Activated CD4-positive, CD25-positive, alpha-beta regulatory T cell treated with anti-CD3 and anti-CD28 coated beads, Interleukin-2, amount 50 U/mL, for 24 hours (primary cell): ENCODE measurements at places on chromosomes 13 and 19.
A peak's percentile ranks its signal among the peaks of the same experiment; 100 is the strongest.

DNA sequence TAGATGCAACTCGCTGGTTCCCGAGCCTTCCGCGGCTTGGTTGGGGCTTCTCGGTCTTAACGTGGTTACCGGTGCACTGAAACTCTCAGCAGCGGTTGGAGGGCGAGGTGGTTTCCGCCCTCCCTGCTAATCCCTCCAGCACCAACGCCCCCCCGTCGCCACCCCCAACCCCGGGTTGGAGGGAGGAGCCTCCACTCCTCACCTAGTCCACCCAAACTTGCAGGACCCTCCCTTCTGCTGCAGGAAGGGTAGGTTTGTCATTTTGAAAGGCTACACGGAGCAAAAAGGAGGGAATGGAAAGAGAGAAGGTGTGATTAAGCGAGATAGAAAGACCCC is 465.0 kb downstream of the ITGBL1 start:
- no peak for ATAC-seq

DNA sequence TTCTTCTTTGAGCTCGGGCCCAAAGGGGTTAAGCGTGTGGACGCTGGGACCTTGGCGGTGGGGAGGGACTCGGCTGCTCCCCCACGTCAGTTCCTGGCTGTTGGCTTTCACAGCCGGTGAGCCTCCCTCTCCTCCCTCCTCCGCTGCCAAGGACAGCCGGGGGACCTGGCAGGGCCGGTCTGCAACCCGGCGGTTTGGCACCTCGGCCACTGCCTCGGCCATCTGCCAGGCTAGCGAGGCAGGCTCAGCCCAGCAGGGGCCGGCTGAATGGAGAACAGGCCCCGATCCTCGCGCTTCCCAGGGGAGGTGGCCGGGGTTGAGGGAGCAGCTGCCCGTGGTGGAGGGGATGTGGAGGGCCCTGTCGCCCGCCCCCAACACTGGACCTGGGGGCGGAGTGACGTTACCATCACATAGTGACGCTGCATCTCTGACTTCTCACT is 5.0 kb downstream of the TLE5 start:
- no peak for ATAC-seq

- ATAC-seq = no peak
Observed at GRCh38 chr13:92255526-92255925, 857.1 kb downstream of the GPC5 start.

DNA sequence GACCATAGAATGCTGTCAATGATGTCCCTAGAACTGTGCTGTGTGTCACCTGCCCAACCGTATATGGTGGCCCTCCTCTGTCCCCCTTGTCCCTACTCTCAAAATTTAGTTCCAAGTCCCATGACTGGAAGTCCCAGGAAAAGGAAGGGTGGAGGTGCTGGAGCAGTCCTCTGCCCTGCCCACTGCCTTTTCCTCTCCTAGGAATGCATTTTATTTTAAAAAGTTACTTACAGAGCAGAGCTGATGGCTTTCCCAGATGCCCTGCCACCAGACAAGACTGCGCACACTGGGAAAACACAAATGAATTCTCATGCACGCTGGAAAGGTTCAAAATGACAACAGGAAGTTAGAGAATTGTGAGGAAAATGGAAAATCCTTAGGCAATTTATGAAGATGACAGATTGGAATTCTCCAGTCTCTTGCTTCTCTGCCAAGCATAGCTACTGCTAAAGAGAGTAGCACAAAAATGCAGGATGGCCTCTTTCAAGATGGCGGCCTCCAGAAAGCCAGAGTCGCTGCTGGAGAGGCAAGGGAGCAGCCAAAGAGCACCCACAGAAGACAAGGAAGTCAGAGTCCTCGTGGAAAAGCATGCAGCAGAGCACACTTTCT is 117.1 kb upstream of the TSC22D1 start:
- ATAC-seq = no peak

DNA sequence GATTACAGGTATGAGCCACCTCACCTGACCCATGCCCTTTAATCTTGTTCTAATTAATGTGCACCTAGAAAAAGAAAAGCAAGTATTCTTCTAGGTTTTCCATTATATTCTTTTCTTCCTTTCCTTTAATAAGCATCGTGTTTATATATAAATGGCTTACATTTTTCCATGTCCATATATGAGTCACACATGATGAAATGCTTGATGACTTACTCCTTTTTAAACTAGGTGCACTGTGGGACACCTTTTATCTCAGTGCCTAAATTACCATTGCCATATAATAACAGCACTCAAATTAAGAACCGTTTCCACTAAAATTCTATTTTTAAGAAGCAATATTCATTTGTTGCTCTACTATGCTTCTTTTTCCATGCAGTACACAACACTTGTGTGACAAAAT is 363.3 kb downstream of the LIG4 start:
- no peak for ATAC-seq

GRCh38 chr13:84810781-84811180 is 928.5 kb upstream of the SLITRK1 start:
- no peak for ATAC-seq

DNA sequence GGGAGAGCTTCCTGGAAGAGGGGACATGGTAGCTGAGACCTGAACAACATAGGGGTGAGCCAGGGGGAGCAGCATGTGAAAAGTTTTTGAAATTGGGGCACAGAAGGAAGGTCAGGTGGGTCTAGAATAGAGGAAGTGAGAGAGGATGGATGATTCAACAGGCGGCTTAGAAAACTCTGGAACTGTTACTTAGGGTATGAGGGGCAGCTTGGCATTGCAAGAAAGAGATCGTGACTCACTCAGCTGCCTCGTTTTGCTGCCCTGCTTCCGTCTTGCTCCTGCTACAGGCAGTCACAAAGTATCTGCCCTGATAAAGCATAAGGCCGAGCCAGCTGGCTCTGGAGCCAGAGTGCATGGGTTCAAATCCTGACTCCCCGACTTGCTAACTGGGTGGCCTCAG is 1.3 kb upstream of the CEACAM20 start:
- ATAC-seq = no peak

- ATAC-seq = peak; percentile 42
Observed at GRCh38 chr19:55369653-55370304, 484 bp downstream of the IL11 start.

GRCh38 chr19:33285441-33285927 is 16.9 kb downstream of the CEBPA start:
- ATAC-seq = no peak

- ATAC-seq = no peak
Observed at GRCh38 chr19:18046059-18046718, 38.2 kb downstream of the ARRDC2 start.

DNA sequence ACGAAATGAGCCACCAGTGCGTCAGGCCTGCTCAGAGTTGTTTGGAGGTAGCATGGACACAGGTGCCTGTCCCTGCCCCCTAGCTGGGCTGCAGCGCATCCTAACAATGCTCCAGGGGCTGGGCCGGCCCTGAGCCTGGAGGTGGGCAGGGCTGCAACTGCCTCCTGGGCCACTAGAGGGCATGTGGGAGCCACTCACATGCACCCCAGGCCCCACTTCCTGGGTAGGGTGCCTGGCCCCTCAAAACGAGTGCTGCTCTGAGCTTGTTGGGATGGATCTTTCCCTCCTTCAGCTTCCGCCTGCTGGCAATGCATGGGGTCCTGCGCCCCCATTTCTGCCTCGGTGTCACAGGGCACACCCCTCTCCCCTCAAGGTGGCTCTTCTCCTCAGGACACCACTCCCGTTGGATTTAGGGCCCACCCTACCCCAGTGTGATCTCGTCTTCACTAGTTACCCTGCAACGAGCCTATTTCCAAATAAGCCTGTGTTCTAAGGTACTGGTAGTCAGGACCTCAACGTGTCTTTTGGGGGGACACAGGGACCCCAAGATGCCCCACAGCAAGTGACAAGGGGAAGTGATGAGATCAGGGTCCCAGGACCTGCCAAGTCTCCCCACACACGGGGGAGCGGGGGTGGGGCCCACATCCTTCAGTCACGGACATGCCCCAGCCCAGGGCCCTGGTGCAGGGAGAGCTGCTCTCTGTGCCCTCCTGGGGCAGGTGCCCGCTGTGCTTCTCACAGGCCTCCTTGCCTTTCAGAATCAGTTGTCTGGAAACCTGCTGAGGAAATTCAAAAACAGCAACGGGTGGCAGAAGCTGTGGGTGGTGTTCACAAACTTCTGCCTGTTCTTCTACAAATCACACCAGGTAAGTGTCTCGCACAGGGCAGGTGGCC is 131.3 kb downstream of the STK24 start:
- ATAC-seq = peak; percentile 87

- no peak for ATAC-seq
Observed at GRCh38 chr13:43348397-43348796, 325.0 kb downstream of the DNAJC15 start.

DNA sequence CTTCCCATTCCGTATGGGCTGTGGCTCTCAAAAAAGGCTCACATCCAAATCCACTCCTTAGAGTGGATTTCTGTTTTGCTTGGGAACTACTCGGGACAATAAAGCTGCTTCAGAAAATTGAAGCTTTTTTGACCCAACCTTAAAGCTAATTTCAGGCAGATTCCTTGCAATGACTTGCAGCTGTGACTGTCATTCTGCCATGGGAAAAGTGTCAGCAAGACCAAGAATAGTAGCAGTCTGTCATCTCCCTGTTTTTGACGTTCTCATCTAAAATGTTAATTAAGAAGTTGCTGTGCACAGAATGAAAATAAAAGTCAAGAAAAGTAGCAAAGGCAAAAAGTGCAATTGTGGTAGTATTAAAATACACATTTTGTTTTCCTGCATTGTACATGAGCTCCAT is 304.7 kb downstream of the COG6 start:
- ATAC-seq = no peak

GRCh38 chr19:5470264-5470671 is 15.1 kb downstream of the ZNRF4 start:
- no peak for ATAC-seq

- no peak for ATAC-seq
Observed at GRCh38 chr13:102566513-102566912, 30.3 kb upstream of the TPP2 start.

GRCh38 chr19:47438793-47439220 is 19.5 kb upstream of the MEIS3 start:
- ATAC-seq = no peak

- ATAC-seq = peak; percentile 56
Observed at GRCh38 chr13:42808341-42808940, 27.1 kb downstream of the FAM216B start.

DNA sequence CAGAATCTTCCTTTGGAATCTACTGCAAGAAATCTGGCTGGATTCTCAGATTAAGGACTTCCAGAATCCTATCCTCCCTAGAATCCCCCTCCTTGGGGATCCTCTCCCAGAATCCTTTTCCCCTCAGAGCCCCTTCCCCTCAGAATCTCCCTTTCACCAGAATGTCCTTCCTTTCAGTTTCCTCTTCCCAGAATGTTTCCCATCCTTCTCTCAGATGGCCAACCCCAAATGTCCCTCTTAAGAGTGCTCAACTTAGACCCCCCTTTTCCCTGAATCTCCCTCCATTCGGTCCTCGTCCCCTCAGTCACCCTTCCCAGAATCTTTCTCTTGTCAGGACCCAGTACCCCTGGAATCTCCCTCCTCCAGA is 584 bp upstream of the RPS16 start:
- ATAC-seq = no peak

DNA sequence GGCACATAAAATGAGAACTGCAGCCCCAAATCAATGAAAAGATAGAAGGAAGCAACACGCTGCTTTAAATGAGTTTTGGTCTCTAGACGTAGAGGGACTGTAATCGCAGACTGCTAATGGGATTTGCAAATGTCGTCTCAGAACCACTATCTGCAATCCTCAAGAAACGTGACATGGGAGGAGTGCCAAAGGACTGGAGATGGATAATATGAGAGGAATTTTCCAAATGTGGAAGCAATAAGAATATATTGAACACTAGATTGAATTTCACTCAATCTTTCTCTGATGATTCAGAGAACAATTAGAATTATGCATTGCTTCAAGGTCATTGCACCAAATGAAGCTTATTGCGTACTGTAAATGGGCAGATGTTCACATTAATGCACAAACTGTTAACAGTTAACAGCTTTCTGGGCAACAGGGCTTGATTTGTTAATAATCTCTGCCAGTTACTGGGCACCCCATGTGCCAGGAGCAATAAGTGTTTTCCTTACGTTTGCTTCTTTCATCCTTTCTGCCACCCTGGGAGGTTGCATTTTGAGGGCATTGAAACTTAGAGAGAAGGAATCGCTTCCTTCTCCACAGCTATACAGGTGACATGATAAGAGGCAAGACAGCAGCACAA is 62.8 kb upstream of the WASF3 start:
- ATAC-seq = no peak

- no peak for ATAC-seq
Observed at GRCh38 chr13:46345398-46345797, 41.7 kb downstream of the RUBCNL start.

GRCh38 chr13:94249512-94249911 is 230.0 kb downstream of the DCT start:
- no peak for ATAC-seq

DNA sequence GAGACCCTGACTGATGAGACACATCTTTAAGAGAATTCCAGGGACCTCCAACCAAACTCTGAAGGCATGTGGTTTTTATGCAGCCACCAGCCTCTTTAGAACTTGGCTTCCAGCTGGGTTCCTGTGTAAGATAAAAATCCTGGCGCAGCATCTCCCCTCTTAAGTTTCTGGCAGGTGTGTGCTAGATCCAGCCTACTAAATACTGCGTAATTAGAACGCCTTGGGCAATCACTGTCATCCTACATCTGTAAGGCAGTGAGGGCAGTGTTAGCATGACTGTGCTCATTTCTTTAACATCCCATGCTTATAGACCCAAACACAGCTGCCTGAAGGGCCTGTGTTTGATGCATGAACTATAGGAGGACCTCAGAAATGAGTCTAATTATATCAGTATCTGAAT is 173.5 kb upstream of the OBI1 start:
- ATAC-seq = no peak

DNA sequence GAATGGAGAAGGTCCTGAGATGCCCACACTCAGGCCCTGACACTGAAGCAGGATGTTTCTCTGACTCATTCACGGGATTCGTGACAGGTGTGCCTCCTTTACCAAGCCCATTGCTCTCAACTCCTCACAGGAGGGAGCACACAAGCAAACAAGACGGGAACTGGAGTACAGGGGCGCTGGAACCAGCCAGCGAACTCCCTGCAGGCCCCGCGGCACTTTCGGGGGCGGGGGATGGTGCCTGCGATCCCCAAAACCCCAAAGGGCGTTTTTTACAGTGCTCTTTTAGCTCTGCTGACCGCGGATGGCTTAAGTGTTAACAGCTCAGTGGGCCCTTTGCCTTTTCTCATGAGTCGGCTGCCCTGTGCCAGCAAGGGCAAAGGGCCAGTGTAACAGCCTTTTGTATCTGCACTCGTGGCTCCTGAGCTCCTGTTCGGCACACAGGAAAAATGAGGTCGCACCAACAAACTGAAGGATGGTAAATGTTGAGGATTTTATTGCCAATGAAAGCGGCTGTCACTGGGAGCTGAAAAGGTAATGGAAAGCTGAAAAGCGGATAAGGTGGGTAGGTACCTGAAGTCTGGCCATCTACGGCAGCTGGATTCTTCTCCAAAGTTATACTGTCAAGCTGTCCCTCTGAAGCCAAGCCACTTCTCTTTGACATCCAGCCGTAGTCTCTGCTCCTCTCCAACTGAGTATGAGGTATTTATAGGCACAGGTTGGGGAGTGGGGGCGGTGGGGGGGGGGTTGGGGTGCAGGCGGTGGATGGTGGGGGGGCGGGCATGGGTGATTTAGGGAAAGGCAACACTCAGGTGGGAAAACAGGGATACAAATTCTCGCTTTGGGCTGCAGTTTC is 65.0 kb upstream of the TRPC4 start:
- no peak for ATAC-seq
